GM04504 (cell line): ENCODE measurements at places on chromosomes 16 and 17.

DNA sequence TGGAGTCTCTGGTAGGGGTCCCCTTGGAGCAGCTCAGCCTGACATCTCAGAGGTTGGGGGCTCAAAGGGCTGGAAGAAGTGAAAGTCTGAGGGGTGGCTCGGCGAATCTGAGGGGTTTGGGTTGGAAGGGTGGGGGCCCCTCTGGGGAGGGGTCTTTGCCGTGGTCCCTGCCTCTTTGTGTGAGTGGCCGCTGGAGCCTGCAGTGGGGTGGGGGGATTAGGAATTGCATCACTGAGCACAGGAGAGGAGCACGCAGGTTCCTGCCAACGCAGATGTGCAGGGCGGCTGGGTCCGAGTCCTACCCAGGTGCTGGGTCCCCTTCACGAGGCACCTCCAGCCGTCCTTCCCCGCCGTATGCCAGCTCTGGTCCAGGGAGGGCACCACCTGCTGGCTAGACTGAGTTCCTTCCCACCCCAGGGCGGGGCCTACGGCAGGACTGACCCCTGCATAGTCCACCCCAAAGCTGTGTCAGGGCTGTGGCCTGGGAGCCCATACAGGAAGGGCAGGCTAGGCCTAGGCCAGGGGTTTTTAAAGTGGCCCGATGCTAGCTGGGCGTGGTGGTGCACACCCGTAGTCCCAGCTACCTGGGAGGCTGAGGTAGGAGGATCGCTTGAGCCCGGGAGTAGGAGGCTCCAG, 9.9 kb downstream of the FMNL1 start:
- no peak for DNase-seq

GRCh38 chr17:28889996-28890395, 7.5 kb downstream of the FLOT2 start:
- no peak for DNase-seq

- no peak for DNase-seq
These were observed 7.9 kb upstream of the SOST start for GRCh38 chr17:43766413-43767052.

DNA sequence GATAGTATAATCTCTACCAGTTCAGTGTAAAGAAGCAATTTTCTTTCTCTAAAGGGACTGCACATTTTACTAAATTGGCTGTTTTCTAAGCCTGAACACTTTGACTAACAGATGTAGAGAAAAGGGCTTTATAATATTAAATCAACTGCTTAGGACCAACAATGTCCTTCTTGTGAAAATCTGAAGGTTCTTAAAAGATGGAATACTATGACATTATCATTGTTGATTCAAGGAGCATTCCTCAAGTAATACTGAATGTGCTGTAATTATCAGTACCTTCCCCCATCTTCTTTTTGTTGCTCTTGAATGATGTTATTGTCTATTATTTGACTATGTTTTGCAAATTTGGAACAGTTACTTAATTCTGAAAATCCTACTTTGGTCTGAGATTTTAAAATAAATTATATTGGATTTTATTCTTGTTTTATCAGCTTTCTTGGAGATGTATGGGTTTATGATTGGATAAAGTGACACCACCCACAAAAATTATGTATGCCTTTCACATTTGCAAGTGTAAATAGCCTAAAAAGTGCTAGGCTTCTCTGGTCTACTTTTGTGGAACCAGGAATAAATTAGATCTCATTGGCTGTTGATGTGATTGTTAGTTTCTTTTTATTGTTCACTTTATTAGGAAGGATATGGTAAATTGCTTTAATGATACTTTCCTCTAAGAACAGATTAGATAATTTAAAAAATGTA, 53.0 kb downstream of the TAOK1 start:
- DNase-seq = no peak

GRCh38 chr17:80691784-80692183, 147.1 kb downstream of the RPTOR start:
- no peak for DNase-seq

DNA sequence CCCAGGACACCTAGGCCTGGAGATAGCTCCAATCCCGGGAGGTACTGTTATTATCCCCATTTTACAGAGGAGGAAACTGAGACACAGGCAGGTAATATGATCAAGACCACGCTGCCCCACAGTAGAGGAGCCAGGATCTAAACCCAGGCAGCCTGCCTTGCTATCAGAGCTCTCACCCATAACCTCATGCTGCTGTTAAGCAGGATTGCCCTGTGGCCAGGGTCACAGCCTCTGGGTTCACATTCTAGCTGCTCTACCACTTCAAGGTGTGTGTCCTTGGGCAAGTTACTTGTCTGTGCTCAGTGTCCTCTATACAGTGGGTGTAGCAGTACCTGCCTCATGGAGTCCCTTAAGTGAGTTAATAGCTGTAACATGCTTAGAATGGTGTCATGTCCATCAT, 1015.3 kb downstream of the KCNJ18 start:
- no peak for DNase-seq

- DNase-seq = no peak
These were observed 68.3 kb upstream of the ENDOV start for GRCh38 chr17:80346498-80347275.
